ENCODE measurements at places on chromosomes 3 and 15. TPM values are rescaled to one million over a fixed set of nuclear protein-coding genes. Genes with fewer than 3 reads are reported as not detected.

RARB gene
- 7.1 TPM for total RNA-seq

GPR15 gene
- total RNA-seq, result not detected

NTRK3 gene
- 0.39 TPM for total RNA-seq

OR5AC2 gene
- not detected for total RNA-seq

CPN2 gene
- total RNA-seq, result not detected

Data from Daoy (cell line).